ENCODE measurements at places on chromosomes 4 and X.

- DNase-seq, result no peak
Measured at GRCh38 chr4:148124512-148124911, 317.7 kb downstream of the NR3C2 start.

DNA sequence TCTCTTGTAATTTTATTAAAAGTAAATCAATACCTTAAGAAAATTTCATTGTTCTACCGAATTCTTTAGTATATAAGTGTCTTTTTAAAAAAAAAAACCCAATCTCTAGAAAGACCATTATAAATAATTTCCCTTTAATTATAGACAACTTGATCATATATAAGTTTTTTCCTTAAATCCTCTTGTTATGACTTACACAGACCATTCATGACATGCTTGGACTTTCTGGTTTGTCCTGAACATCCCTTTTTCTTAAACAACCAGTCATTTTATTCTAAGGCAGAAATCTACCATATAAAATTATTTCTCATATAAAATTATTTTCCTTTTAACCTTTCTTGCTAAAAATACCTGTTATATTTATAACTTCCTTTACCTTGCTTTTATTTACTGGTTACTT lies 15.4 kb upstream of the FHDC1 start:
- DNase-seq, result no peak

- DNase-seq, result no peak
Measured at GRCh38 chrX:155841232-155841631, 39.9 kb upstream of the VAMP7 start.

- DNase-seq, result no peak
Measured at GRCh38 chrX:67545036-67545821, 1.4 kb downstream of the AR start.

DNA sequence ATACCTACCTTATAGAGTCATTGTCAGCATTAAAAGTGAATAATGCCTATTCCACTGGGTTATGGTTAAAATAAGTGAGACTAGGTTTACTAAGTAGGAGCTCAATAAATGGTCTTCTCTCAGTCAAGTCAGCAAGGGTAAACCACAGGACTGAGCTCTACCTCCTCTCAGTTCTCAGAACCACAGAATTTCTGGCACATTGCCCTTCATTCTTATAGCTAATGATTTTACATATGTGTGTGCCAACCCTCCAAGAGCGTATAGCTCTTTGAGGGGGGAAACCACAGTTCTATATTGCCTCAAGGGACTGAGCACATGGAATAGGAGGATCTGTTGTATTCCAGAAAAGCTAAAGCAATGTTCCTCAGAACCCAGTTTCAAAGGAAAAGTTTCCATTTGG lies 124.8 kb downstream of the ATG4A start:
- no peak for DNase-seq

- no peak for DNase-seq
Measured at GRCh38 chr4:40232610-40233009, 35.8 kb downstream of the RHOH start.

GRCh38 chrX:12060489-12061260 lies 77.6 kb upstream of the FRMPD4 start:
- DNase-seq, result no peak

- DNase-seq, result no peak
Measured at GRCh38 chr4:135269125-135269890, 1067.7 kb upstream of the PABPC4L start.

DNA sequence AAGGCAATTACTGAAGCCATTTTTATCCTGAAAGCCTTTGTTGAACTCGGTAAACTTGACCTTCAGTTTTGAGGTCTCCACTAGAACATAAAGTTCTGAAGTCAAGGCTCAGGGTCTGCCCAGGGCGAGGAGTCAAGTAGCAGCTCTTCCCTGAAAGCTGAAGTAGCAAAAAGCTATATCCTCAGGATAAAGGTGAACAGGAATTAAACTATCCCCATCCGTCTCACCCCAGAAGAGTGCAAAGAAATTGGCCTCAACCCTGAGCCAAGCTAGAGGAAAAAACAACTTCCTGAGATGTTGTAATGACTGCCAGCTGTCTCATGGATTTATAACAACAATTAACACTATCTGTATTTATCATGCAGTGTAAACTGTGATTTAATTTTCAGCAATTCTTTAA lies 590.8 kb downstream of the SPRY1 start:
- no peak for DNase-seq

GRCh38 chrX:72349190-72349589 lies 43.5 kb upstream of the CITED1 start:
- DNase-seq, result peak; percentile 84

DNA sequence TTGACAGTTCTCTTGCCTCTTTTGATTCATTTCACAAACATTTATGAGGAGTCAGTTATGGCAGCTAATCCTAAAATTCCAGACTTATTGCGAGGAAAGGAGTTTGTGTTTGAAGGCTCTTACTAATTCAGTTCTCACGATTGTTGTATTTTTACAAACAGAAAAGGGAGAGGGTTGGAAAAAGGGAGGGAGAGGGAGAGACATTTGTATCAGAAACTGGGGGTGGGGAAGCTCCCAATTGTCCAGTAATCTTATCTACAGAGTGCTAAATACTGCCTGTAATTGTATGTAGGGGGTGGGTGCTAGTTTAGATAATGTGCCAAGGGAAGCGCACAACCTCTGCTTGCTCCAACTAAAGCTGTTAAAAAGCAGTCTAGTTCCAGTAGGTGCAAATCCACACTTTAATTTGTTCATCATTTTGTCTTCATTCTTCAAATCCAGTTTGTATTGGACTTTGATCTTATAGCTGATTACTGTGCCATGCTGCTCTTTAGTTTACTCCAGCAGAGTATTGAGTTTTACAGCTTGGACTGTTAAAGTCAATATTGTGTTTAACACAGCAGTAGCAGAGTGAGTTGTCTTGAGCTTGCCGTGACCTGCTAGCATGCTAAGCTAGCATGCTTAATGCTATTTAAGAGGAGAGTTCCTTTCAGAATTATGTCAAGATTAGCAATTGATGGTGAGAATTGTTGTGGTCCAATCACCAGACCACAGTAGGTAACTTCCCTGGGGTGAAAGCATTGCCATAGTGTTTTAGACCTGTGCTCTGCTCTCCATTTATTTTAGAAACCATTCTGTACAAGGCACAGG lies 13.9 kb downstream of the FNIP2 start:
- no peak for DNase-seq

- no peak for DNase-seq
Measured at GRCh38 chr4:124710015-124710741, 2.4 kb downstream of the ANKRD50 start.

DNA sequence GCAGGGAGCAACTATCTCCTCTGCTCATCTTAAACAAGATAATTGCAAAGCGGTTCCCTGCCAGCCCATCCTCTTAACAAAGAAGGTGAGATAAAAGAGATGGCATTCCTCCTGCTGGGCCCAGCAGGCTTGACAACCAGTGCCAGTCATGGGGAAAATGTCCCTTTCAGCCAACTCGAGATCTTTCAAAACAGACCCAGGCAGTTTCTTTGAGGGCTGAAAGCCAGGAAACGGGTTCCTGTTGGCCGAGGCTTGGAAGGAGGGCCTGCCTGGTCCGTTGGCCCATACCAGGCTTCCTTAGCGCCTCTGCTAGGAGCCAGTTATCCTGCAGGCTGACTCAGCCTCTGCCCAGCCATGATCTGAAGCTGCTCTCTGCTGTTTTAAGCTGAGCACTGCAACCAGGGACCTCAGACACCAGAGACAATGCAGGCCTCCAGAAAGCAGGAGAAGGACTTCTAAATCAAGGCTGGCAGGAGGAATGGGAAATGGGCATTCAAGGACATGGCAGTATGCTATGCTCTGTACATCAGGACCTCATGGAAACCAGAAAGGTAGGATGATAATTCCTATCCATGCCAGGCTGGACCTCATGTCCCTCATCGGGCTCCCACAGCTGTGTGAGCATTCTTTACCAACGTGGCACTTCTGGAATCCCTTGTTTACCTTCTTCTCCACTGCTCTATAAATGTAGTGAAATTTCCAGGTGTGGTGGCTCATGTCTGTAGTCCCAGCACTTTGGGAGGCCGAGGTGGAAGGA lies 42.4 kb upstream of the SLC2A9 start:
- no peak for DNase-seq

DNA sequence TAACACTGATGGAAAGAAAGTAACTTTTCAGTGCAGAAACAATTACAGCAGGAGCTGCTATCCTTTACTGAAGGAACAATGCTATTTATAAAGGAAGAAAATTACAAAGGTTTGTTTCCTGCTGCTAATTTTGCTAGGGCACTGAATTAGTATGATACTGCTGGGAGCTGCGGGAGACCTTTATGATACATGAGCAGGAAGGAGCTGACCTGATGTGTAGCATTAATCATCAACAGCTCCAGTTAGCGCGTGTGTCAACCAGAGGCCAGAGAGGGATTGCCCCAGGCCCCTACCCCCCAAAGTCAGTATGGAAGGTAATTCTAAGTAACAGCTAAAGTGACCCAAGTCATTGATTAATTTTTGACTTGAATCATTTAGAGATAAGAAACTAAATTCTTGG lies 728.9 kb downstream of the PCDH18 start:
- DNase-seq, result no peak

GRCh38 chrX:110136136-110136535 lies 133.2 kb downstream of the TMEM164 start:
- DNase-seq, result no peak

GRCh38 chr4:149466446-149466845 lies 349.2 kb downstream of the IQCM start:
- DNase-seq, result no peak

DNA sequence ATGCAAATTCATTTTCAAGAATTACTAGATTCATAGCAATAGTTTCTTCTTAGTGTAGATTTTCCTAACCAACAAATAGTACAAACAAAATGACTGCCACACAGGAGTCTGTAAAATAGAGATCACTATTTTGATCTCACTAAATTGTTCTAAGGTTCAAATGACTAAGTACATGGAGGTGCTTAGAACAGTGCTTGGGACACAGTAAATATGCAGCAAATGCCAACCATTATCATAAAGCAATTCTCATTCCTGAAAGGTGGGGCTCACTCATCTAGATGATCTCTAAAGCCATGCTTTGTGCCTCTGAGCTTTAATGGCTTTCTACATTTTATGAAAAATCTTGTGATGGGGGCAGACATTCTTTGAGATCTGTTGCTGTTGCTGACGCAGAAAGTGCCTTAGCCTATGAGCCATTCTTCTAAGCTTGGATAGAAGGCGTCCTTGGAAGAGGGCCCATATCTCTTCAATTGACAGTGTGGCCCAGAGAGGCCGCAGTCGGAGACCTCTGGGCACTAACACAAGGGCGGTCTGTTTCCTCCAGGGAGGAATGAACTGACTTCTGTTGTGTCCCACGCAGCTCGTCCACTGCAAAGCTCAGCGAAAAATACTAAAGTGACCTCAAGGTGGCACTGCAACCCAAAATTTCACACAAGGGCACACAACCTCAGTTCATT lies 23.5 kb downstream of the TLR10 start:
- DNase-seq, result peak; percentile 70

DNA sequence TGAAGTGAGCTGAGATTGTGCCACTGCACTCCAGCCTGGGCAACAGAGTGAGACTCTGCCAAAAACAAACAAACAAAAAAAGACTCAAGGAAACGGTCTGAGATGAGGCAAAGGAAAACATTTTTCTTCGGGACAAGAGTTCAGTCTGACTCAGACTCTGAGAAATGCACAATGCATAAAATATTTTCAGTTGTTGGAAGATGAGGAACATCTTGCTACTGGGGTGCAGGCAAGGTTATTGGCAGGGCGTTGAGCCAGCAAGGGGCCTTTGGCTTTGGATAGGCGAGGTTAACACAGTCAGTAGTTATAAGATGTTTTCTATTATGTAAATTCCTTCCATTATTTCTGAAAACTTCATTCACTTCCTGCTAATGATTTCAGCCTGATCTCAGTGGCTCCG lies 96.1 kb upstream of the VCX start:
- no peak for DNase-seq

DNA sequence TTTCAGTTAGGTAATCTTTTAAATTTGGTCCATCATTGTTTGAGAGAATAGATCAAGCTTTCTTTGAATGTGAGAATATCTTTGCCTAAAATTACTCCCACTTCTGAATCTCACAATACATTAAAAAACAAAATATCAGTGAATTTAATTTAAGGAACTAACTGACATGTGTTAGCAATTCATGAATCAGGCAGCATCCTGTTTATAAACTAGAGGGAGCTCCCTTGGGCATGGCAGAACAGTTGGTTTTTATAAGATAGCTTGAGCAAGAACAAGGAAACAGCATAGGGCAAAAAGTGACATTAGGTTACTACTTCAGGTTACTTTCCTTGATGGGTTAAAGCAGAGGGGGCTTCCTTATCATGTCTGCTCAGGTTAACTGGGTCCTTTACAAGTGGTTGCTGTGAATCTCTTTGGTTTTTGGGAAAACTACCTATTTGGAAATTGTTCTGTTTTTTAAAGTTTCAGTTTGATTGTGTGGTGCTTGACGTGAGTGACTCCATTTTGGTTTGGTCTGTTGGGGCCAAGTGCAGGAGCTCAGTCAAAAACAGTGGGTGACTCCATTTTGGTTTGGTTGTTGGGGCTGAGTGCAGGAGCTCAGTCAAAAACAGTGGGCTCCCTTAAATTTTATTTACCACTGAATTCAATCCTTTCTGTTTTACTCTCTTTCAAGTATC lies 68.0 kb downstream of the PPEF2 start:
- DNase-seq, result no peak

DNA sequence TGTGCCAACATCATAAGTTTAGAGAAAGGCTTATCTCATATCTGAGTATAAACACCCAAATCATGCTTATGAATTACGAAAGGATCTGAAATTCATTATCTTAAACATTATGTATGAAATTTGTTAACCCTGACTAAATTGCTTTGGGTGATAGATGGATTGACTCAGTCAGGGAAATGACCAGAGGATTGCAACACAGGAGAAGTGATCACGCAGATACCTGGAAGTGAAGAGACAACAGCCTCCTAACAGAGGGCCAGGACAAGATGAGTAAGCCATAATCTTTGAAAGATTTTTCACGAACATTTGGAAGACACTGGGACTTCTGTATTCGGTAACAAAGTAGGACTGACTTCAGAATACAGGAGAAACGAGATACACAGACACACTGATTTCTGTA lies 363.4 kb downstream of the DMD start:
- no peak for DNase-seq

DNA sequence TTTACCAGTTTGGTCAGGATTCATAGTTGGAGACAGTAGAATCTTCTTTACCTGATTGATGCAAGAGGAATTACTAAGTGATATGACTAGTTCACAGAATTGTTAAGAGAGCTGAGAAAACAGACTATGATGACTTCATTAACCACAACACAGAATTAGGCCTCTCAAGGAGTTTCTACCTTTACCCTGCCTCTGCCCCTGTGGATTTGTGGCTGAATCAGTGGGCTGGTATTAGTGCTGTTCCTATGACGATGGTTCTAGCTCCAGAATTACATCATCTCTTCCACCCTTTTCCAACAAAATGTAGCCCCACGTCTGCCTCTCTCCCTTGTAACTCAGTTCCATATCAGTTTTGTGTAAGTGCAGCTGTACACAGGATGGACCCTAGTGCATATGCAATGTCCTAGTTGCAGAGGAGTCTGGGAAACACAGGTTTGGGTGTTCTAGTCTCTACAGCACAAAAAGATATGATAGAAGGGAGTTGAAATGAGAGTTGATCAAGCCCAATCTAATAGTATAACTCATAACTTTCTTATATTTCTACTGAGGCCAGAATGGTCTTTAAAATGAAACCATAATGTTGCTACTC lies 99.3 kb downstream of the ANXA5 start:
- DNase-seq, result peak; percentile 46
